ENCODE measurements at places on chromosomes 12 and 14.

GRCh38 chr14:38205949-38206665 lies 1.6 kb upstream of the SSTR1 start:
- DNase-seq = no peak
- no peak overlapping the region for H3K27ac ChIP-seq
- no peaks in the 10 kb centered on the region for H3K27me3 ChIP-seq
- peaks cover 11% of the 10 kb centered on the region for H3K4me1 ChIP-seq
- H3K4me3 ChIP-seq = no peak overlapping the region
- H3K36me3 ChIP-seq = no peaks in the 10 kb centered on the region

- DNase-seq = peak; percentile 33
- H3K4me1 ChIP-seq = peaks cover 20% of the 10 kb centered on the region
- no peak overlapping the region for H3K27ac ChIP-seq
- H3K4me3 ChIP-seq = no peak overlapping the region
- H3K36me3 ChIP-seq = no peaks in the 10 kb centered on the region
Measured at GRCh38 chr14:102779574-102780315, 2.5 kb downstream of the TRAF3 start.

DNA sequence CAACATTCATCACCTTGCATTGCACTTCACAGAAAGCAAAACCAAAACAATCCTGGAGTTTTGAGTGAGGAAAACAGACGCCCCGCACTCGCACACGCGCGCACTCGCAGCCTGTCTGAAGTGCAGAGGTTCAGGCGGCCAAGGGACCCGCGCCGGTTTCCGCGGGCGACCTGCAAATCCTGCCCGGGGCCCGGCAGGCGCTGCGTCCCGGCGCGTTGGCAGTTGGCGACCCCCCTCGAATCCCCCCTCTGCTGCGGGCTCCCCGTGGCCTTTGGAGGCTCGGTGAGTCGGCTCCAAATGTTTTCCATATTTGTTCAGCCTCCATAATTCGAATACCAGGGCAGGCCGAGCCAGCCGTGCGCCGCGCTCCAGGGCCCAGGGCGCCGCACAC lies at the start of gene SSPN:
SSPN (plus strand) TSS at position 324 of the 391 bp plus-strand sequence. CDS start 100 bp downstream, outside the sequence.
- peaks cover 2% of the 10 kb centered on the region for H3K4me1 ChIP-seq
- H3K36me3 ChIP-seq = no peaks in the 10 kb centered on the region
- peak; percentile 61 for DNase-seq
- H3K27ac ChIP-seq = peak within 1 kb of the TSS; percentile 72

DNA sequence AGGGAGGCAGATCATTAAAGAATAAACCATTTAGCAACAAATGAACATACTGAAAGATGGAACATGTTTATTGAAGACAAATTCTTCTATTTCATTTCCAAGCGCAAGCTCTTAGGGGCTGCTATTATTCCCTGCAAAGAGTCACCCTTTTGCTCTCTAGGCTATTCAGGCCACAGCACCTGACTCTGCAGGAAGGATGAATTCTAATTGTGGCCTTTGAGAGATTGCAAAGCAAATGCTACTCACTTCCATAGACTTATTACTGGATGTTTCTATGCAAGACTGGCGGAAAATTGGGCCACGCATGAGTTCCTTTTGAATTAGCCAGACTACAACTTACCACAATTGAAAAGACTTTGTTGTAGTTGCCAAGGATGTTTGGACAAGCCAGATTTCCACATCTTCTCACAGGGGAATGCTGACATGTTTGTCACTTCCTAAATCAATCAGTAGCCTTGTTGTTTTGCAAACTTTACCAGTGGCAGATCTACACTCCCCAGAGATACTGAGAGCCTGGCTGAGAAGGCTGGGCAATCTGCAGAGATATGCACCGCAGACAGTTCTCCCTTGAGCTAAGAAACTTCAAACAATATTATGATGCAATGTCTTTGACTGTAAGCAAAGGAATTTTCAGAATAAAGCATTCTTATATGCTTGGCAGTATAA lies 334.3 kb upstream of the SYT1 start:
- H3K27ac ChIP-seq = no peak overlapping the region
- DNase-seq = peak; percentile 38
- no peaks in the 10 kb centered on the region for H3K36me3 ChIP-seq
- no peaks in the 10 kb centered on the region for H3K4me1 ChIP-seq
- H3K27me3 ChIP-seq = no peaks in the 10 kb centered on the region
- H3K4me3 ChIP-seq = no peak overlapping the region

- H3K36me3 ChIP-seq = no peaks in the 10 kb centered on the region
- H3K27me3 ChIP-seq = no peaks in the 10 kb centered on the region
- no peak within 1 kb of the TSS for H3K27ac ChIP-seq
- H3K4me3 ChIP-seq = peak within 1 kb of the TSS; percentile 60
- no peaks in the 10 kb centered on the region for H3K4me1 ChIP-seq
Measured at GRCh38 chr14:94026173-94026888, at the start of gene OTUB2. OTUB2 (plus strand) TSS chr14:94026340; CDS start chr14:94026538, 198 bp downstream.

DNA sequence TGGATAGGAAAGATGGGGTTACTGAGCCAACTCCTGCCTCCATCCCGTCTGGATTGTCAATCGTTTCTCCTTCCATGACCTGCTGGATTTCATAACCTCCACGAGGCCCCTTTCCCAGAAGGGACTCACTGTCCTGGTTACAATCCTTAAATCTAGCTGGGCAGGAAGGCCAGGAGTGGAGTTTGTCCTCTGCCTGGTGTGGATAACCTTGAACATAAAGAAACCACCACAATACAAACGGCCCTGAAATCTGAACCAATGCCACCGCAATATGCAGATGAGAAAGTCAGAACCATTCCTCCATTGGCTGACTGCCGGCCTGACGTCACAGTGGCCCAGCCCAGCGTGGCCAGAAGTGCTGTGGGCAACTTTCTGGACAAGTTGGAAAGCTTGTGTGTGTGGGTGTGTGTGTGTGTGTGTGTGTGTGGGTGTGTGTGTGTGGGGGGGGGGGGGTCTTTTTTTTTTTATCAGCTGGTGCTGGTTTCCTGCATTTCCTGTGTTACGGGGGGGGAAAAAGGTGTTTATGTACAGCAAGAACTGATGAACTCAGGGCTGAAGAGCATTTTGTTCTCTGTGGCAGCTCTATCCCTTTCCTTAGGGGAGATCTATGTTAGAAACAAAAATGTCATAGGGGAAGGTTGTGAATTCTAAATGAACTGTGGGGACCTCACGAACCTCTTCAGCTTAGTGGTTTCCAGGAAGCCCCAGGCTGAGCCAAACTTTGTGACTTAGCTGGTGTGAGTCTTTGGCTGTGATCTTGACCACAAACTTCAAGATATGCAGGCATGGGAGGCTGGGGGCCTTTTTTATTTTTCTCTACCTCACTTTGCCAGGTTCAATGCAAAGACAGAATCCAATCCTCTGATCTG lies 81.6 kb upstream of the MED13L start:
- no peak overlapping the region for H3K4me3 ChIP-seq
- peak overlapping the region; percentile 48 for H3K27ac ChIP-seq
- H3K4me1 ChIP-seq = peaks cover 5% of the 10 kb centered on the region
- DNase-seq = peak; percentile 94

DNA sequence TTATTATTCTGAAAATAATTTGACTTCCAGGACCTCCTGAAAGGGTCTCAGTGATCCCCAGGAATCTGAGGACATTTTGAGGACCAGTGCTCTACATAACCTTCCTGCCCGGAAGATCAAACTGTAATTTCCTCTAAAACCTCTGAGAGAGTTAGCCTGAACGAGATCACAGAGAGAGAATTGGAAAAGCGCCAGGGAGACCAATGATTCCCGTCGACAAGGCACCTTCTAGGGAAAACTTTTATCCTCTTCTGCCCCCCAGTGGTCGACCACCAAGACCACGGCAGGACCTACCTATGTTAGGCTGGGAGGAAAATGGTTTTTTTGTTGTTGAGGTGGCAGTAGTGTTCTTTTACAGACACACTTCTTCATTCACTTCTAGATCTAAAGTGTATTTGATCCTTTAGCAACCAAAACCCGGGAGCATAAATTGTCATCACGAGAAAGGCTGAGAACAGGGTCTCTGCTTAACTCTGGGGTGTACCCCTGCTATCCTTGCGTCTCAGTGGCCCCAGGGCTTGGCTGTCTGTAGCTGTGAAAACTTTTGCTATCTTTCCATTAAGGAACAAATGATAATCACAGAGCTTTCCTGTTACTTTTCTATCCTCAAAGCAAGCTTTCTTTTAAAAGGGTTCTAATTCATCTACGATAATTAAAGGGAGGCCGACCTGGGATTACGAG lies 62.9 kb upstream of the NID2 start:
- no peaks in the 10 kb centered on the region for H3K36me3 ChIP-seq
- H3K4me1 ChIP-seq = peaks cover 2% of the 10 kb centered on the region
- no peaks in the 10 kb centered on the region for H3K27me3 ChIP-seq
- H3K27ac ChIP-seq = no peak overlapping the region
- peak; percentile 96 for DNase-seq
- no peak overlapping the region for H3K4me3 ChIP-seq
